ENCODE measurements at places on chromosomes 16 and 17. TPM values are rescaled to one million over a fixed set of nuclear protein-coding genes. Genes with fewer than 3 reads are reported as not detected.

Gene MMP15
- total RNA-seq = 4.8 TPM

Gene TPSB2
- not detected for total RNA-seq

Gene PLK1
- total RNA-seq = 66.3 TPM

Gene BCAR1
- 9.9 TPM for total RNA-seq

Gene SLC6A4
- not detected for total RNA-seq

Gene GNPTG
- 33.0 TPM for total RNA-seq

Gene C1QBP
- 725 TPM for total RNA-seq

Gene SP6
- total RNA-seq = 0.02 TPM

Gene RPGRIP1L
- total RNA-seq = 9.6 TPM

Gene KCNH4
- not detected for total RNA-seq

Gene EXOC7
- total RNA-seq = 56.7 TPM

Gene CORO7
- 13.1 TPM for total RNA-seq

Gene CDRT15
- not detected for total RNA-seq

Gene EFCAB13
- 3.3 TPM for total RNA-seq

Gene TM4SF5
- total RNA-seq = not detected

Gene PCYT2
- 2.7 TPM for total RNA-seq

Gene GPRC5B
- total RNA-seq = 0.10 TPM

Gene NACA2
- total RNA-seq = not detected

Gene ACAP1
- total RNA-seq = not detected

Gene KRTAP9-8
- total RNA-seq = not detected

Gene SDR42E2
- total RNA-seq = not detected

Gene EMP2
- total RNA-seq = 13.7 TPM

Gene HASPIN
- 13.2 TPM for total RNA-seq

Gene GNGT2
- not detected for total RNA-seq

Gene STH
- not detected for total RNA-seq

Gene SLC5A10
- not detected for total RNA-seq

Gene OTOA
- total RNA-seq = not detected

Gene NAGS
- total RNA-seq = 0.25 TPM

Gene TMEM132E
- 6.8 TPM for total RNA-seq

Gene KRTAP4-5
- not detected for total RNA-seq

Gene SLX1B
- total RNA-seq = 26.8 TPM

Gene KRTAP4-3
- total RNA-seq = not detected

Gene TBC1D3G
- not detected for total RNA-seq

Gene CD300LB
- total RNA-seq = not detected

All from NCI-H460 (cell line).